ENCODE measurements at places on chromosomes 2 and 18.

DNA sequence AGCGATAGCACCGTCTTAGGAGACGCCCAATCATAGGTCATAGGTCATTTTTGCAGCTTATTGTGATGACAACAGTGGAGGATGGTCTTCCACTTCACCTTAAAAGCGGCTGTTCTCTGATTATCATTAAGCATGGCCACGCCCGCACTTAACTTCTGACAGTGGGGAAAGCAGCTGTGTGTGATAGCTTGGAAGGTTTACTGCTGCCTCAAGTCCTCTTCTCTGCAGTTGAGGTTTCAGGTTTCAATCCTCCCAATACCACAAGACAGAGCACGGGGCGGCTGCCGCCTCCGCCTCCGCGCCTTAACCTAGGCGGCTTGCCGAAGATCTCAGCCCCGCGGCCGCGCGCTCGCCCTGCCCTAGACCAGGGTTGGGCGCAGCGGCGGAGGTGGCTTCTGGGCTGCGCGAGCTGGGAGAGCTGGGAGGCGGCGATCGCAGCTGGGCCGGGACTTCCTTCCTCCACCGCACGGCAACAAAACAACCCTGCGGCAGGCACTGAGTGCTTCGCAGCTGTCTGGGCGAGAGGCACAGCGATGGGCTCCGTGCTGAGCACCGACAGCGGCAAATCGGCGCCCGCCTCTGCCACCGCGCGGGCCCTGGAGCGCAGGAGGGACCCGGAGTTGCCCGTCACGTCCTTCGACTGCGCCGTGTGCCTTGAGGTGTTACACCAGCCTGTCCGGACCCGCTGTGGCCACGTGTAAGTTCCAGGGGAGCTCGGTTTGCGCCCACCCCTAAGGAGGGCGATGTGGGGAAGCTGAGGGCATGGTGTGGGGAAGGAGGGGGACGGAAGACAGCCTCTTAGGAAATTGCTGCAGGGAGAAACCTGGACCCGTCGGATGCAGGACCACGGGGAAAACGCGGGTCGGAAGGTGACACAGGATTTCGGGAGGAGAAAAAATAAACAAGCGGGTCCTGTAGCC is at the start of gene RNF125:
RNF125 (plus strand) TSS at position 495 of the 920 bp plus-strand sequence; CDS start at position 534, 39 bp downstream.
- DNase-seq: peak; percentile 79

GRCh38 chr2:29053223-29053622 is 21.1 kb downstream of the PCARE start:
- no peak for DNase-seq

GRCh38 chr2:113058411-113058994 is 495 bp upstream of the IL36RN start:
- DNase-seq: no peak

- no peak for DNase-seq
Measured at GRCh38 chr2:175599966-175600831, 401.9 kb downstream of the LNPK start.

All from MV-4-11 (cell line).